ENCODE measurements at places on chromosomes 5 and 9. TPM values are rescaled to one million over a fixed set of nuclear protein-coding genes. Genes with fewer than 3 reads are reported as not detected.

Gene GABRA6
- total RNA-seq: not detected

Gene SLC34A1
- total RNA-seq: not detected

Gene IGFBPL1
- total RNA-seq: 0.65 TPM

Gene HARS1
- 43.3 TPM for total RNA-seq

Gene FBP1
- 2.8 TPM for total RNA-seq

Gene TRIM7
- total RNA-seq: 4.8 TPM

Gene CFAP157
- not detected for total RNA-seq

Gene TMEFF1
- not detected for total RNA-seq

Gene TSC1
- 43.1 TPM for total RNA-seq

Gene ELAVL2
- not detected for total RNA-seq

Gene ZBED3
- total RNA-seq: 10.0 TPM

Gene STKLD1
- not detected for total RNA-seq

Gene PLAC8L1
- not detected for total RNA-seq

Gene AHRR
- 2.8 TPM for total RNA-seq

Gene SH3GLB2
- 36.1 TPM for total RNA-seq

Gene CDH6
- 1.3 TPM for total RNA-seq

Gene TRAF1
- total RNA-seq: 6.1 TPM

Gene PRRX2
- 2.8 TPM for total RNA-seq

Gene TEK
- total RNA-seq: 25.3 TPM

Gene LCN1
- total RNA-seq: not detected

Gene IL4
- total RNA-seq: not detected

Gene PLPP1
- 79.8 TPM for total RNA-seq

Gene ORM1
- not detected for total RNA-seq

Gene ARID3C
- total RNA-seq: not detected

Gene CMBL
- 52.1 TPM for total RNA-seq

Gene UGT3A2
- total RNA-seq: not detected

Gene STK32A
- total RNA-seq: 2.9 TPM

Gene TAF1L
- not detected for total RNA-seq

Gene EXOC3
- 46.5 TPM for total RNA-seq

Gene MYOT
- total RNA-seq: 13.0 TPM

Gene COL15A1
- 61.2 TPM for total RNA-seq

Gene SPINK13
- not detected for total RNA-seq

Gene GARNL3
- total RNA-seq: 18.1 TPM

Gene MLANA
- not detected for total RNA-seq

Gene ADGRV1
- total RNA-seq: 0.37 TPM

Gene PIP5K1B
- 38.1 TPM for total RNA-seq

All from right cardiac atrium (tissue), 5 donors.